ENCODE measurements at places on chromosomes 6 and 20. TPM values are rescaled to one million over a fixed set of nuclear protein-coding genes. Genes with fewer than 3 reads are reported as not detected.

- H3K4me3 ChIP-seq = no peak overlapping the region
- H3K36me3 ChIP-seq = no peaks in the 10 kb centered on the region
- H3K27me3 ChIP-seq = no peaks in the 10 kb centered on the region
- no peaks in the 10 kb centered on the region for H3K4me1 ChIP-seq
Measured at GRCh38 chr6:74177506-74177905, 481.5 kb downstream of the CD109 start.

GRCh38 chr6:129115471-129115870, 232.5 kb downstream of the LAMA2 start:
- H3K27ac ChIP-seq = peak overlapping the region; percentile 54
- DNase-seq = no peak
- H3K4me1 ChIP-seq = peaks cover 46% of the 10 kb centered on the region
- no peaks in the 10 kb centered on the region for H3K27me3 ChIP-seq
- H3K36me3 ChIP-seq = no peaks in the 10 kb centered on the region
- no peak overlapping the region for H3K4me3 ChIP-seq

DNA sequence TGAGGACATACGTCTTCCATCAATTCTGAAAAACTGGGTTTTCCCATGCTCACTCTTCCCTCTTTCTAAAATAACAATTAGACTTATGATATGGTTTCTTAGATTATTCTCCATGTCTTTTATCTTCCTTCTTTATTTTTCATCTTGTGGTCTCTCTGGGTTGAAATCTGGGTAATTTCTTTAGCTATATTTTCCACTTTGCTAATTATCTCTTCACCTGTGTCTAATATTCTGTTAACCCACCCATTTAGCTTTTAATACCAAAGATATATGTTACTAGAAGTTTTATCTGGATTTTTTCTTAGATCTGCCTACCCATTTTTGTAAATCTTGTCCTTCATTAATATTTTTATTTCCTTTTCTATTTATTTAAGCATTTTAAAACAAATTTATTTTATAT, 121.8 kb downstream of the TENT5A start:
- DNase-seq = no peak
- H3K27me3 ChIP-seq = no peaks in the 10 kb centered on the region
- no peak overlapping the region for H3K27ac ChIP-seq
- no peak overlapping the region for H3K4me3 ChIP-seq
- no peaks in the 10 kb centered on the region for H3K4me1 ChIP-seq

DNA sequence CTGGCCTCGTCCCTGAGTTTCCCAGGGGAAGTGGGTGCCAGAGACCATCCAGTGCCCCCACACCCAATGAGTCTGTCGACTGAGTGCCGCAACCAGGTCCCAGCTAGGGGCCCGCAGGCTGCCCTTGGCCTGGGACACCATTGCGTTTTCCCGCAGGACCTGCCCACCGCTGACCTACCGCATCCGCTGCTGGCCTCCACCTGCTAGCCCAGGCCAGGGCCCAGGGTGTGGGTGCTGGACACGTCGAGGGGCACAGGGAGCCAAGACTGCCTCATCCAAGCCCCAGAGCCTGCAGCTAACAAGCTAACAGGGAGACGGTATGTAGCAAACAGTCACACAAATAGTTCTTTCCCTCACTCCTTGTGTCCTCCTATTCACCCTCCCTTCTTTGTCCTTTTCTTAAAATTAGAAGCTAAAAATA, 97.7 kb downstream of the TMEM242 start:
- peaks cover 46% of the 10 kb centered on the region for H3K4me1 ChIP-seq
- H3K27ac ChIP-seq = peak overlapping the region; percentile 64
- peak; percentile 60 for DNase-seq
- H3K36me3 ChIP-seq = no peaks in the 10 kb centered on the region

- DNase-seq = peak; percentile 62
- H3K27ac ChIP-seq = peak overlapping the region; percentile 46
- no peak overlapping the region for H3K4me3 ChIP-seq
- H3K36me3 ChIP-seq = no peaks in the 10 kb centered on the region
- peaks cover 43% of the 10 kb centered on the region for H3K4me1 ChIP-seq
- H3K27me3 ChIP-seq = no peaks in the 10 kb centered on the region
Measured at GRCh38 chr6:134519465-134519864, 201.6 kb upstream of the SGK1 start.

DNA sequence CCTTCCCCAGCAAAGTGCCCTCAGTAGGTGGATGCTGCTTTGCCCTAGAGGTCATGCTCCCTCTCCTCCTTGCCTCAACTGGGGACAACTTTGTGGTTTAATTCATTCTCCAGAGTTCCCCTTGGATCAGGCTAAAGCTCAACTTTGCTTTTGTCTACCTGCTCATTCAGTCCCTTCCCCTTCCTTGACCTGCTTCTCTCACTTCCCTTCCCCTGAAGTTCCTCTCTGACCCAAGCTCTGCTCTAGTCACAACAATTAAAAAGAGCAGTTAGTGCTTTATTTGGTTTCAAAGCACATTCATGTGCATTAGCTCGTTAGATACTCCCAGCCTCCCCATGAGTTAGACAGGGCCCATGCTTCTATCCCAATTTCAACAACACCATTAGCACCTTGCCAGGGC, 71.3 kb downstream of the DZANK1 start:
- no peaks in the 10 kb centered on the region for H3K36me3 ChIP-seq
- no peak overlapping the region for H3K27ac ChIP-seq
- H3K4me3 ChIP-seq = no peak overlapping the region
- no peaks in the 10 kb centered on the region for H3K4me1 ChIP-seq

The RAET1G gene
- total RNA-seq = not detected

Data from heart left ventricle (tissue), 16 donors.